ENCODE measurements at places on chromosomes 16 and 17.

DNA sequence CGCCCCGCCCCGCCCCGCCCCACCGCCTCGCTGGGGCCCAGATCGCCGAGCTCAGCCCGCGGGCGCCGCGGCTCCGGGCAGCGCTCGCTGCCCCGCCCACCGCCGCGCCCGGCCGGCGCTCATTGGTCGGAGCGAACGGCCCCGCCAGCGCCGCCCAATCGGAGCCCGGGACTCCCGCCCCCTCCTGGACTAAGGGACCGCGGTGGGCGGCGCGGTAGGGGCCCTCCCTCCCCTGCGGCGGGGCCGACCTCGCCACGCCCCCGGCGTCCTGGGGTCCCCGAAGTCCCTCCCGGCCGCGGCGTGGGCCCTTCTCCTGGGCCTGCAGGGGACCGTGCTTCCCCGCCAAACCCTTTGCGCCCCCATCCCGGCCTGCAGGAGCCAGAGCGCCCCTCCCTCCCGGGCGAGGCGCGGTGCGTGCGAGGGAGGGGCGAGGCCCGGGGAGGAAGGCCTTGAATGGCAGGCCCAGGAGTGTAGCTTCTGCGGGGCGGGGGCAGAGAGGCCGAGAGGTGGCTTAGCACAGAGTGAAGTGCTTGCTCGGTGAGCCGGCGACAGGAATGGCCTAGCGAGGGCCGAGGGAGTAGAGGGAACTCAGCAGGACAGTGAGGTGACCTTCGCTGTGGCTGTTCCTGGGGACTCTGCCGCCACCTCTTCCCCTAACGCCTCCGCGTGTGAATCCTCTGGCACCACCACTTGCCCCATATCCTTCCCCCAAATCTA lies at the start of gene CAMKK1:
Gene CAMKK1 (minus strand): TSS at position 51 of the 717 bp plus-strand sequence. CDS start 7,366 bp downstream, outside the sequence.
- peak; percentile 97 for DNase-seq

DNA sequence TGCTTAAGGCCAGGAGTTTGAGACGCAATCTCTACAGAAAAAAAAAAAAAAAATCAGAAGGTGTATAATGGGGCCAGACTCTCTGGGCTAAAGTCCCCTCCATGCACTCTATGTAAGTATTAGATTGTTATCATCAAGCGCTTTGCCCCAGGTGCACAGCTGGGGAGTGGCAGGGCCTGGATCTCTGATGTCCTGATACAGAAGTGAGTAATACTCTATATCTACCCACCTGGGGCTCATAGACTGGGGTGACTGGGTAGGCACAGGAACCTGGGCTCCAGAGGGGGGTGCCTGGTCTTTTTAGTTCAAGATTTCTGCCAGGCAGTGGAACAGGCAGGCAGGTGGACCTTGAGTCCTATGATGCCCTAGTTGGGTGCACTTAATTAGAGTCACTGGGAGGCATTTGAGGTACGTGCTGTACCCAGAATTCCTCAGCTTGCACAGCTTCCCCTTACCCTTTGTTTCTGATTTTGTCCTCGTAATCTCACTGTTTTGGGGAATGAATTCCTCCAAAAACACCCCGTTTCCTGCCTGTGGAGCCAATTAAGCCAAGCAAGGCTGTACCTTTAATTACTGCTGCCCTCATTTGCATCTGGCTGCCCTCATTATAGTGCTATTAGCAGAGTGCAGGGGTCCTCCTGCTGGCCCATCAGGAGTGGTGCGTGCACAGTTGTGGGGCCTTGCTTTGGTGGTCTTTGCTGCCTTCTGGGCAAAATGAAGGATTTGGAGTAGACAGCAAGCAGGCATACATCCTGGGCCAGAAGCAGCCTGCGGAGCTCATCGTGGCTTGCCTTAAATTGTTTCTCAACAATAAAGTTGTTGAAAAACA lies 239.0 kb downstream of the SNX29 start:
- peak; percentile 67 for DNase-seq

DNA sequence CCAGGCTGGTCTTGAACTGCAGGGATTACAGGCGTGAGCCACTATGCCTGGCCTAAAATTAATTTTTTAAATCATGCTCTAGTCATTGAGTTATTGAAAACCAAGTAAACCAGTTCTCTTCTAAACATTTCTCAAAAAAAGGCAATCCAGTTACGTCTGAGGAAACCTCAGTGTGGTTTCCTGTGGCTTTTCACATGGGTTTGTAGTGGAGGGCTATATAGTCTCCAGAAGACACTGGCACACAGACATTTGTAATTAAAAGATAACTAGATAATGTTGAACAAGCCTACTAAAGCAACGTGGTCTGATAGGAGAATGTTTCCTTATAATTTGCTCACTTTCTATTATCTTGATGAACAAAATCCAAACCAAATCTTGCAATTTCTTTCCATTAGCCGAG lies 5.2 kb upstream of the TOB1 start:
- peak; percentile 78 for DNase-seq

GRCh38 chr17:9109933-9110332 lies 88.6 kb downstream of the NTN1 start:
- no peak for DNase-seq

GRCh38 chr17:4235372-4236279 lies 28.2 kb downstream of the ANKFY1 start:
- no peak for DNase-seq

- no peak for DNase-seq
Observed at GRCh38 chr17:11251561-11252107, 10.6 kb downstream of the SHISA6 start.

- peak; percentile 52 for DNase-seq
Observed at GRCh38 chr17:33888455-33888854, 366.6 kb upstream of the CCL2 start.

DNA sequence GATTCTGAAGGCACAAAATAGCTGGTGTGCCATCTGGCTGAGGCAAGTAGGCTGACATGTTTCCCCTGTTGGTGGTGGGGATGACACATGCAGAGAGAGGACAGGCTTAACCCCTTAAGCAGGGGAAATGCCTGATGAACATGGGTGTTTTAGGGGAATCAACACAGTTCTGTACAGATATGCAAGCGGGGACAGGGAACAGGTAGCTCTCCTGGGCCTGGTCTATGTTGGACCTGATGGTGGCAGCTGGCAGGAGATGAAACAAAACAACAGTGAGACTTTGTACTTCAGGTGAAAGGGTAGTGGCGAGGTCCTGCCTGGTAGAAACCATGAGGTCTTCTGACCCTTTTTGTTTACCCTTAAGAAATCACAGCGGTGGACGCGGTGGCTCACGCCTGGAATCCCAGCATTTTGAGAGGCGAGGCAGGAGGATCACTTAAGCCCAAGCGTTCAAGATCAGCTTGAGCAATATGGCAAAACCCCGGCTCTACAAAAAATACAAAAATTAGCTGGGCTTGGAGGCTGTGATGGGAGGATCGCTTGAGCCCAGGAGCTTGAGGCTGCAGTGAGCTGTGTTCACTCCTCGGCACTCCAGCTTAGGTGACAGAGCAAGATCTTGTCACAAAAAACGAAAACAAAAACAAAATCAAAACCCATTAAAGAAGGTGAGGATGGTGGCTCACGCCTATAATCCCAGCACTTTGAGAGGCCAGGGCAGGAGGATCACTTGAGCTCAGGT lies 10.5 kb downstream of the OR1F1 start:
- no peak for DNase-seq

DNA sequence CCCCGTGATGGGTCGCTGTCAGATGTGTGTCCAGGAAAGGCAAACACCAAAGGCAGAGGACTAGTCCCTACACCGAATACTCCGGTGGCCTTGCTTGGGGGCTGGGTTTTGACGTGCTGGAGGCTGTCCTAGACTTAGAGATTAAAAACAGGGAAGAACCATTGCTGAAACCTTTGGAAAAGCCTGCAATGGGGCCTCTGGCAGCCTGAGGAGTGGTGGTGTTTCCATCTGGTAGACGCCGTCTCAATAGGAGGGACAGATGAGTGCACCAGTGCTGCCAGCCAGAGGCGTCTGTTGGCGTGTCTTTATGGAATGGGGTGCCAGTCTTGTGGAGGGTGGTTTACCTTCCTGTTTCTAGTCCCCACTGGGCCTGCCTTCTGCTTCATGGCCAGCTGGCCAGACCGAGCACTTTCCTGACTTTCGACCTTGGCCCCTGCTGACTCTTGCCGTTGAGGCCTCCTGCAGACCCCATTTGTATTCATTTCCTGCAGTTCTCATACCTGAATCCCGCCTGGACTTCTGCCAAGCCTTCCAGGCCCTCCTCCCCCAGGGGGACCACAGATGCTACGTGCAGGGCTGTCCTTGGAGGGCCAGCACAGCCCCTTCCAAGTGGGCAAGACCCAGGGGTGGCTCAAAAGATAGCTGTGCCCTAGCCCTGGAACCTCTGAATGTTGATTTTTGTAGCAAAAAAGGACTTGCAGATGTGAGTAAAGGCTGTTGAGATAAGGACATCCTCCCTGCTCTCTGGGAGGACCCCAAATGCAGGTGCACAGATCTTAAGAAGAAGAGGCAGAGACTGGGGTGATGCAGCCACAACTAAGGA lies 1.9 kb upstream of the DNASE1 start:
- no peak for DNase-seq
